ENCODE measurements at places on chromosomes 11 and 22.

GRCh38 chr11:113016905-113017304, 55.7 kb downstream of the NCAM1 start:
- DNase-seq, result no peak

DNA sequence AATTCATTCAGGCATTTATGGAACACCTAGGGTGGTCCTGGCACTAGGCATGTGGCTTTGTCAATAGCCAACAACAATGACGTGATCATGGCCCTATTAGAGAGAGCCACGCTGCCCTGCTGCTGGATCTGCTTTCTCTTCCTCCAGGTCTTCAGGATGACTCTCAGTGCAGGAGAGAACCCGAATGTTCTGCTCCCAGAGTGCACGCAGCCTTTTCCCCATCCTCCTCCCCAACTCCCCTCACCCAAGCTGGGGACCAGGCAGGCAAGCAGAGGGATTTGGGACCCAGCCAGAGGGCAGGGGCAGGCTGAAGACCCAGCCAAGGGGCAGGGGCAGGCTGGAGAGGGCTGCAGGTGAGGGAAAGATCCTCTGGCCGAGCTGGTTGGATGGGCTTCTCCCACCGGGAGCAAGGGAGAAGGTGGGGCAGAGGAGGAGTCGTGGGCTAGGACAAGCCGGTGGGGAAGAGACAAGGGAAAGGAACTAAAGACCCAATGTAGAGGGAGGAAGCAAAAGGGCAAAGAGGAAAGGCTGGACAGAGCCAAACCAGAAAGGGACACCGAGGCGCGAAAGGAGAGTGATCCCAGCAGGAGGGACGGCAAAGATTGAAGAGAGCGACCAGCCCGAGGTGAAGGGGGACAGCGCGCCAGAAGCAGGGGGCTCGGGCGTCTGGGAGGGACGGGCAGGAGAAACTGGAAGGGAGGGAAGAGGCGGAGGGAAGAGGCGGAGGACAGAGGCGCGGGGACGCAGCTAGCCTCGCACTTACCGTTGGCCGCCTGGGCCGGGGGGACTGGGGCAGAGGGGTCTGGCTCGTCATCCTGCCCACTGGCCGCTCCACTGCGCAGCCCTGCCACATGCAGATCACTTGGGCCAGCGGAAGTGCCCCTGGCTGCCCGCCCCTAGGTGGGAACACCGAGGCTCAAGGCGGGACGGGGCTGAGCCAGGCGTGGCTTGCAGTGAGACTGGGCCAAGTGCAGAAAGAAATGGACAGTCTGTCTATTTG, at the start of gene KCTD14:
KCTD14 (minus strand) TSS at position 880 of the 1,000 bp plus-strand sequence; CDS start at position 853, 27 bp downstream.
- no peak for DNase-seq

DNA sequence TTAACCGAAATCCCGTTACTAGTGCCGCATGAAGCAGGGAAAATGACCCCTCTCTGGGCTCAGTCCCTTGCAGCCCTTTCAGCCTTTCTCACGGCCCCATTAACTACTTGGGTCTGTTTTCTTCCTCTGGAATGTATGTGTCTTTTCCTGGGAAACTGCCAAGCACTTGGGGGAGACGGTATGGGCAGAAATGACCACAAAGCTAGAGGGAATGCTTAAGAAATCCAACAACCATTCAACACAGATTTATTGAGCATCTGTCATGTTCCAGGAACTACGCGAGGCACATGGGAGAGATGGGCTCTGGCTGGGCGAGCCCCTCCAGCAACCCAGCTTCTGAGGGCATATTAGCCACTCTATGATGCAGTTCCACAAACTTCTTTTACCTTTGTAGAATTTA, 462.6 kb downstream of the BUD13 start:
- DNase-seq, result no peak

DNA sequence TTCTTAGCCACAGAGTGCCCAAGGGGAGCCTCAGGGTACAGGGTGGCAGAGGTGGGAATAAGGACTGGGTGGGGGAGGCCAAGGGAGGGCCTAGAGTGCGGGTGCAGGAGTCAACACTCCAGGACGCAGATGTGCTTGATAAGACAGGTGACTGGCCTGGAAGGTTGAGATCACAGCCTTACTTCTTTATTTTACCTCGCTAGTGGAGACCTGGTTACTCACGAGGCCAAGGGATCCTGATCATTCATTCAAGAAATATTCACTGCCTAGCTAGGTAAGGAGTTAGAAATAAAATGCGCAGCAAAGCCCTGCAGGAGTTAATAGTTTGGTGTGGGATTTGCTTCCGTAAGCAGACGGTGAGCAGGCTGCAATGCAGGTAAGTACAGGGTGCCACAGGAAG, 13.2 kb upstream of the PEX26 start:
- no peak for DNase-seq

DNA sequence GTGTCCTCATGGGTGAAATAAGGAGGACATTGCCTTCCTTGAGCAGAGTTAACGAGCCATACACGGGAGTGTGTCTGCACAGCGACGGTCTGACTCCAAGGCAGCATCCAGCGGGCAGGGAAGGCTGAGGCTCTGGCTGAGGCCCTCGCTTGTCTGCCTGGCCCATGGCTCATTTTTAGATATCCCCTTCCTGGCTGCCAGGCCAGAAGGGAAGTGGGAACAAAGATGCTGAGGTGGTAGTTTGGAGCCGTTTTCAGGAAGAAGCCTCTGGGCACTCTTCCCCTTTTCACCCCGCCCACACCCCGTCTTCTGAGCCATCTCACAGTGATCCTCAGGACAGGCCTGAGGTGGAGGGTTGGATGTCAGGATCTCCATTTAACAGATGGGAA, 3.0 kb upstream of the SLCO2B1 start:
- DNase-seq, result no peak

- no peak for DNase-seq
These were observed 103.0 kb downstream of the DBX1 start for GRCh38 chr11:20056950-20057943.

DNA sequence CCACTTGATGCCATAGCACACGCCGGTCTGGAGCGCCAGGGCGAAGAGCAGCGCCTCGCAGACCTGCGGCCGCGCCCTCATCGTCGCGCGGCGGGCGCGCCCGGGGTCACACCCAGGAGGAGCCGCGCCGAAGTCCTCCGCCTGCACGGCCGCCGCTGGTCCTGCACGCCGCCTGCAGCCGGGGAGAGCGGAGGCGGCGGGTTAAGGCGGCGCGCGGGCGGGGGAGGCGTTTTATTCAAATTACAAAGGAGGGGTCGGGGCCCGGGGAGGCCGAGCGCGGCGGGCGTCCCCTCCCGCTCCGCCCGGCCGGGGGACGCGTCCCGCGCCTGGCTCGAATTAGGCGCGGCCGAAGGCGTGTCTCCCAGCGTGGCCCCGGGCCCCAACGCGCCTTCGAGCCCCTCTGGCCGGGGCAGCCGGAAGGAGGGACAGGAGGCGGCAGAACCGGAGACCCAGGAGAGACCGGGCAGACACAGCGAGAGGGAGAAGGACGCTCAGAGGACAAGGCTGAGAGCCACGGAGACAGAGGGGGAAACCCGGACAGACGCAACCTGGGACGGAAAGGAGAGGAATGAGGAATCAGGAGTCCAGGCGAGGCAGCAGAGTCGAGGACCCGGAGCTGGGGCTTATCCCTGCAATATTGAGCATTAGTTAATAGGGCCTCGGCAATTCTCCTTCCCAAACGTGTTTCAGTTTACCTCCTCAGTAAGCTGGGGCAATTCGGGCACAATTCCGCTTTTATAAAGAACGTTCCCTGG, at the start of gene WNT11:
WNT11 (minus strand) TSS at position 176 of the 755 bp plus-strand sequence; CDS start at position 81, 95 bp downstream.
- DNase-seq, result peak; percentile 32

- no peak for DNase-seq
These were observed 131.1 kb downstream of the MPPED1 start for GRCh38 chr22:43542681-43543521.

GRCh38 chr11:80838153-80838552, 1397.3 kb upstream of the TENM4 start:
- no peak for DNase-seq

DNA sequence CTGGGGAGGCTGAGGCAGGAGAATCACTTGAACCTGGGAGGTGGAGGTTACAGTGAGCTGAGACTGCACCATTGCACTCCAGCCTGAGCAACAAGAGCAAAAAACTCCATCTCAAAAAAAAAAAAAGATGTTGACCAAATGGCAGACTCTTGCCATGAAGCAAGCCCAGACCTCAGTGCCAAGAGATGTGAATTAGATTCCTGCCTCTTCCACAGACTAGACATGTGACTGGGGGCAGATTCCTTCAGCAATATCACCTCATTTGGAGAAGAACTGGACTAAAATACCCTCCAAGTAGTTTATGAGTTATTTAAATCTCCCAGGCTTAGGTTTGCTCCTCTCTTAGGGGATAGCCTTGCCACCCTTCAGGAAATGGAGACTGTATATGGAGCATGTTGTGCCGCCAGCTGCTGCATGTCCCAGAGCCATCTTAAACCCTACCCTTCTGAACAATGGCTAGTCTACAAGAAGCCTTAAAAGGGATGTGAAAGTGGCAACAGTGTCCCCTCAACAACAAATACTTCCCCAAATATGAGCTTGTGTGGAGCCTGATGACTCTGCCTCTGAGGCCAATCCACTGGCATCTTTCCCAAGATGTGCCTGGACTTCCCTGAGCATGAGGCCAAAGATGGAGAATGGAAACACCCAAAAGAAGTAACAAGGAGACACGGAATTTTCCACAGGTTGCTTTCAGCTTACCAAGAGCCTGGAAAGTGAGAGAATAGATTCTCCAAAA, 763 bp upstream of the MS4A7 start:
- DNase-seq, result no peak

DNA sequence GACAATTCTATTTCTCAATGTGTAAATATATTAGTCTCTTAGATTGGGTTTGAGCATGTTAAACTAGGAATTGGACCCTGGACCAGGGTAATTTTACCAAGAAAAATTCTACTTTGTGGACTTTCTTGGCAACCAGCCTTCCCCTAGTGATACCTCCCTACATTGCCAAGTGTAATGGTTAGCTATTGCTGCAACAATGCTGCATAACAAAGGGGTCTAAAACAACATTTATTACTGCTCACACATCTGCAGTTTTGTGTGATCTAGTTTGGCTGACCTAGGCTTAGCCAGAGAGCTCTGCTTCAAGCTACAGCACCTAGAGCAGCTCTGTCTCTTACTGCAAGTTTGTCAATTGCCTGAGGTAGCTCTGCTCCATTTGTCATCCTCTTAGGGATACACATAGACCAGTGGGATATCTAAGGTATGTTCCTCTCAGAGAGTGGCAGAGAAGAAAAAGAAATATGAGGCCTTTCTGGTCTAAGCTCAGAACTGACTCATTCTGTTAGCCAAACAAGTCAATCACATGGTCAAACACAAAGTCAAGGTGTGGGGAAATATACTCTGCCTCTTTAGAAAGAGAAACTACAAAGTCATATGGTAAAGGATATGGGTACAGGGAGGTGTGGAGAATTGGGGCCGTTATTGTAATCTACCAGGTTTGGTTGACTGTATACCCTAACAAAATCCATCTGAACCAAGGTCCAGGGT, 2.0 kb upstream of the LAYN start:
- no peak for DNase-seq

DNA sequence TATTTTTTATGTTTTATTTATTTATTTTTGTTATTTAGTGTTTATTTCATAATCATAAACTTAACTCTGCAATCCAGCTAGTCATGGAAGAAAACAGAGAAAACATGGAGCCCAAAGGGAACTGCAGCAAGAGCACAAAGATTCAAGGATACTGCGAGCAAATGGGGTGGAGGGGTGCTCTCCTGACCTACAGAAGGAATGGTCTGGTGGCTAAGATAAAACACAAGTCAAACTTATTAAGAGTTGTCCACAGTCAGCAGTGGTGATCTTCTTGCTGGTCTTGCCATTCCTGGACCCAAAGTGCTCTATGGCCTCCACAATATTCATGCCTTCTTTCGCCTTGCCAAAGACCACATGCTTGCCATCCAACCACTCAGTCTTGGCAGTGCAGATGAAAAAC, 36.7 kb downstream of the STIM1 start:
- no peak for DNase-seq

DNA sequence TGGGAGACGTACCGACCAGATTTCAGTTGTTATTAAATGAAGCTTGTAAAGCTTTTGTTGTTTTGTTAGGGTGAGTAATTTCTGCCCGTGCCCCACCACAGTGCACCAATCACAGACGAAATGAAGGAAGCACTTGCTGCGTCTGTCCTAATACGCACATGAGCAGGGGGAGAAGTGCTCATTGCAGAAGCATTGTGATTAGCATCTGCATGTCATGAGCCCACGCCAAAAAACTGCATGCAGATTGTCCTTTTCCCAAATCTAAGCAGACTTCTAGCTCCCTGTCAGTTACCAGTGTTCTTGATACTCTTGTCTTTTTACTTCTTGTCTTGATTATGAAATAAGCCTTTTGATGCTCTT, 15.5 kb downstream of the RBX1 start:
- no peak for DNase-seq

- no peak for DNase-seq
These were observed 538.9 kb downstream of the DLG2 start for GRCh38 chr11:85088286-85088685.

- no peak for DNase-seq
These were observed 6.9 kb downstream of the RAB6A start for GRCh38 chr11:73753938-73754337.

DNA sequence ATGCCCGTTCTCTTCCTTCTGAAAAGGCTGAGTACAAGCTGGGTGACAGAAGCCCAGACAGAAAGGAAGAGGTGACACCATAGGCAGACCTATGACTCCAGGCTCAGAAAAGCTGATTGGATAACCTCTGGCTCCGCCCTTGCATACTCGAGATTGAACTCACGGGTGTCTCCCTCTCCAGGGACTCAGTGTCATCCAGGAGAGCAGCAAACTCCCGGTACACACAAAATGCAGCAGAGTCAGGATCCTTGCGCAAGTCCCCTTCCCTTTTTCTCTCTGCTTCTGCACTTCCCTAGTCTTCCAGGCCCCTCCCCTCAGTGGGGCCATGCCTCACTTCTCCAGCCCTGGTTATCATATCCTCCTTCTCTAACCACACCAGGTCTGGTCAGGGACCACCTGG, 9.8 kb downstream of the SCN4B start:
- DNase-seq, result no peak

GRCh38 chr11:4018641-4019040, 76.0 kb upstream of the RRM1 start:
- DNase-seq, result no peak

- DNase-seq, result no peak
These were observed 14.2 kb downstream of the ARRB1 start for GRCh38 chr11:75337195-75337654.

GRCh38 chr11:19802773-19803293, 90.2 kb downstream of the NAV2 start:
- DNase-seq, result no peak

- no peak for DNase-seq
These were observed 402.4 kb downstream of the LRRC4C start for GRCh38 chr11:41056892-41057569.

- DNase-seq, result no peak
These were observed 95.0 kb upstream of the ZBED5 start for GRCh38 chr11:10952872-10953271.

- no peak for DNase-seq
These were observed 17.0 kb downstream of the TNKS1BP1 start for GRCh38 chr11:57307666-57308270.

- DNase-seq, result no peak
These were observed 583 bp downstream of the MRPL23 start for GRCh38 chr11:1947592-1948237.
